ENCODE measurements at places on chromosomes 1 and 21. TPM values are rescaled to one million over a fixed set of nuclear protein-coding genes. Genes with fewer than 3 reads are reported as not detected.

GRCh38 chr1:16181887-16182719 is 26.2 kb upstream of the EPHA2 start:
- no peak for DNase-seq

DNA sequence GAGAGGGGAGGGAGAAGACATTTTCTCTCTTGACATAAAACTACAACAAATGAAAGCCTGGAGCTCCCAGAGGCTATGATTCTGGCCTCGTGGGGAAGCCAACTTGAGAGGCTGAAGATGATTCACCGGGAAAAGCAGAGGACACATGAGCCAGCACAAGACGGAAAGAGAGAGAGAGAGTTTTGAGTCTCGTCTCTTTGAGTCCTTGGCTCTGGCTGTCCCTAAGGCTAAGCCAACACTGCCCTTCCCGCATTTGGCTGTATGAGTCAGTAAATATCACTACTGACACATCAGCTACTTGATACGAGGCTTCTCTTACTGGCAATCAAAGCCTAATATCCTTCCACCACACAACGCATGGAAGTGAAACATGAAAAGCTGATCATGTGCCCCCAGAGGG is 95.5 kb downstream of the GRIK3 start:
- no peak for DNase-seq

DNA sequence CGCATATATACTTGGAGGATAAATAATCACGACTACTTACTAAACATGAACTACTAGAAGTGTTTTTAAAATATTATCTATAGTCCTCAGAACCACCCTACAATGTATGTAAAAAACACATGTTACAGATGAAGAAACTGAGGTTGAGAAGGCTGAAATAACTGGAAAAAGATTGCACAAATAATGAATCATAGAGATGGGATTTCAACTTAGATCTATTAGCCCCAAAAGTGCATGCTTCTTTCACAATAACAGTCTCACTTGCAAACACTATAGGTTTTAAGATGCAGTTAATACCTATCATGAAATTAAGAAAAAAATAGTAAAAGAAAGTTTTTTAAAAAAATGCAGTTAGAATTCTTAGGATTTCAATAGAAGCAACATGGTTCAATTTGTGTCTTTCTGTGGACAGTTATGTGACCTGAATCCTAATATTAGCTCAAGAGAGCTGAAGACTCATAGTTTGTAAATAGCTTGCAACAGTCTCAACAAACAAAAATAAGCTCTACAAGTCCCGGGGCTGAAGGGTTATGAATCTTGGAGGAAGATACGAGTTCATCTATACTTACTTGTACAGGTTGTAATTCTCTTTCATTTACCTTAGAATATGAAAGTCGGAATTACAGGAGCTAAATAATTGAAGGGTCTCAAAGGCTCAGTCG is 58.6 kb upstream of the NTPCR start:
- no peak for DNase-seq

DNA sequence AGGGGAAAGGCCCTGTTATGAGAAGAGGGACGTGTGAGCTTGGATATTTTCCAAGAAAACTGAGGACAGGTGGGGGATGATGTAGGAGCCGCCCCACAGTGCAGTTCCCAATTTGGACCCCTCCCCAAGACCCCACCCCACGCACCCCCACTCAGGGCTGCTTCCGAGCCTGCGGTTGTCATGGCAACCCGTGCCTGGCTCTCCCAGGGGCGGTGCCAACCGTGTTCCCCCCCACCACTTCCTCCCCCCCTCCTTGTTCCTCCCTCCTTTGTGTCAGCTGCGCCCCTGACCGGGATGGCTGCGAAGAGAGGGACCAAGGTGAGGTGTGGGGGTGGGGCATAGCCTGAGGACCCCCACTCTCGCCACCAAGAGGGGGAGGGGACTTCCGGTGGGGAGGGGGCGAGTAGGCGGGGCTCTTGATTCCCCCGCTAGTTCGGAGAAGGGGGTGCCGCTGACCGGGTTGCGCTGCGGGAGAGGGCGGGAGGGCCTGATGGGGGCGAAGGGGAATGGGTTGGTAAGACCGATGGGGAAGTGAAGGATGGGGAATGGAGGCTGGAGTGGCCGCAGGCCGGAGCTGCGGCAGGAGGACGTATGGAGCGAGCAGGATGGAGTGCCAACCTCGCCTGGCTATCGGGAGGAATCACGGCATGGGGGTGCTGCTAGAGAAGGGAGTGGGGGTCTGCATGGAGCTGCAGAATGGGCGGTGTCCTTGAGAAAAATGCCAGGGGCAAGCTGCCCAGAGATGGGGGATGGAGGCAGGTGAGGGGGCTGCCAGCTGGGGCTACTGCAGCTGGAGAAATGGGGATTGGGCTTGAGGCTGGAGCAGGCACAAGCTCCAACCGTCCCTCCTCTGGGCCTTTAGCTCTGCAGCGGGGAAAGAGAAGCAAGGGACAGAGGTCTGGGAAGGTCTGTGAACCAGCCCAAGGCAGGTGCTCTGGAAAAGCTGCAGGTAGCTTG is 953 bp downstream of the TRIM46 start:
- DNase-seq: peak; percentile 83

SLC2A5 gene
- total RNA-seq: 1.2 TPM

MSH4 gene
- 0.73 TPM for total RNA-seq

ERICH3 gene
- 8.7 TPM for total RNA-seq

DNA sequence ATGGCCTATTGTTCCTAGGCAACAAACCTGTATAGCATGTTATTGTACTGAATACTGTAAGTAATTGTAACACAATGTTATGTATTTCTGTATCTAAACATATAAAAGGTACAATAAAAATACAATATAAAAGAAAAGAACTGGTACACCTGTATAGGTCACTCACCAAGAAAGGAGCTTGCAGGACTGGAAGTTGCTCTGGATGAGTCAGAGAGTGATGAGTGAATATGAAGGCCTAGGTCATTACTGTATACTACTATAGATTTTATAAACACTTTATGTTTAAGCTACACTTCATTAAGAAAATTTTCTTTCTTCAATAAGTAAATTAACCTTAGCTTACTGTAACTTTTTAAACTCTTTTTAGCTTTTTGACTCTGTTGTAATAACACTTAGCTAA is 559.9 kb downstream of the PLPP3 start:
- DNase-seq: no peak

BRDT gene
- not detected for total RNA-seq
